ENCODE measurements at places on chromosomes 16 and 17.

DNA sequence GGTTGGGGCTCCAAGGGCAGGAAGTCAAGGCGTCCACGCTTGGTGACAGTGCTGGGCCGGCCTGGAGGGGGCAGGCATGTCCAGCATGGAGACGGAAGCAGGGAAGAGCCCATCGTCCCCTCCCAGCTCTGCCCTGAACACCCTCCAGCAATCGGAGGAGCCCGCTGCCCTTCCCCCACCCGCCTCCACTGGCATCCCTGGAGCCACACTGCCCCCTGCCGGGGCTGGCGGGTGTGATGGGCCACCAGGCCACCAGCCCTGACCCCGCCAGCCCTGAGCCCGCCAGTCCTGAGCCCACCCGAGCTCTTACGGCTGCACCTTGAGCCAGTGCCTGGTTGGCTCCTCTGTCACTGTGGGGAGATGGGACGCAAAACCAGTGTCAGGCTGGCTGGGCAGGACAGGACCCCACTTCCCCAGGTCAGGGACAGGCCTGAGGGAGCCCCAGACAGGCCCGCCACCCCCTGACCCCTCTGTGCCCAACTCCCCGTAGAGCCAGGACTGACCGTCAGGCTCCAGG, 4.1 kb upstream of the CDH15 start:
- peak; percentile 76 for DNase-seq

GRCh38 chr16:48188449-48189102, 32.8 kb upstream of the ABCC12 start:
- no peak for DNase-seq

- no peak for DNase-seq
Measured at GRCh38 chr17:19644493-19645210, 3.9 kb upstream of the ALDH3A2 start.

- DNase-seq = no peak
Measured at GRCh38 chr16:11677959-11678881, 10.0 kb downstream of the SNN start.

DNA sequence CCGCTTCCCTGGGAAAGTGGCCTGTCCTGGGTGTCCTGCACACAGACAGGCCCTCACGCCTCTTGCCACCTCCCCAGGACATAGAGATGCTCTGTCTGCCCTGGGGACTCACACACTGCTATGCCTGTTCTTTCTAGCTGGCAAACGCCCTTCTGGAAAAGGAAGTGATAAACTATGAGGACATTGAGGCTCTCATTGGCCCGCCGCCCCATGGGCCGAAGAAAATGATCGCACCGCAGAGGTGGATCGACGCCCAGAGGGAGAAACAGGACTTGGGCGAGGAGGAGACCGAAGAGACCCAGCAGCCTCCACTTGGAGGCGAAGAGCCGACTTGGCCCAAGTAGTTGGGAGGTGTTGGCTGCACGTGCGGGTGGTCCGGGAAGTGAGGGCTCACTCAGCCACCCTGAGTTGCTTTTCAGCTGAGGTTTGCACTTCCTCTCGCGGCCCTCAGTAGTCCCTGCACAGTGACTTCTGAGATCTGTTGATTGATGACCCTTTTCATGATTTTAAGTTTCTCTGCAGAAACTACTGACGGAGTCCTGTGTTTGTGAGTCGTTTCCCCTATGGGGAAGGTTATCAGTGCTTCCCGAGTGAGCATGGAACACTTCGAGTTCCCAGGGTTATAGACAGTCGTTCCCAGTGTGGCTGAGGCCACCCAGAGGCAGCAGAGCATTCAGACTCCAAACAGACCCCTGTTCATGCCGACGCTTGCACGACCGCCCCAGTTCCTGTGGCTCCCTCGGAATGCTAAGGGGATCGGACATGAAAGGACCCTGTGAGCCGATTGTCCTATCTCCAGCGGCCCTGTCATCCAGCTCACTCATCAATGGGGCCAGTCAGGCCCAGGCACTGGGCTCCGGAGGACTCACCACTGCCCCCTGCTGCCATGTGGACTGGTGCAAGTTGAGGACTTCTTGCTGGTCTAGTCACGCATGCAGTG, 3.5 kb upstream of the RPL13 start:
- DNase-seq = peak; percentile 71

DNA sequence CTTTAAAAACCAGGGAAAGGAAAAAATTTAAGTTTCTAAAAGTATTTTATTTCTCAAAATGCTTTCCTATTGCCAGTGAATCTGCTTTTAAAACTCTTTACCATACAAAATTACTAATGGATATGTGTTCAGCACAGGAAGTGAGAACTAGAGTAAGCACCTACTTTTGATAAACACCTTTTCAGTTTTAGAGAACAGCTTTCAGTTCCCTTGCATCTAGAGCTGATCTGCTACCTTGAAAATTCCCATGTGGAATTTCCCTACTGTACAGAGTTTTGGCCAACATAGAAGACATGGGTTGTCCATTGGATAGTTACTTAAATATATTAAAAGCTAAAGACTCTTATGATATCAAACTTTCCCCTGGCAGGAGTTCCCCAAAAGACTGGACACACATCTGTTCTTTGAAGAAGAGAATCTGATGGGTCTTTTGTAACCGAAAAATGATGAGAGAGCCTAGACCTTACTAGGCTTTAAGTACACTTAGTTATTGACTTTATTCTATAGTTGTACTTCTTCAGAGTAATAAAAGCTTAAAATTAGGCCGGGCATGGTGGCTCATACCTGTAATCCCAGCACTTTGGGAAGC, 112.1 kb upstream of the CNTNAP4 start:
- no peak for DNase-seq

GRCh38 chr16:4572715-4573114, 16.6 kb downstream of the C16orf96 start:
- DNase-seq = no peak

- no peak for DNase-seq
Measured at GRCh38 chr17:17142556-17142955, 63.6 kb downstream of the PLD6 start.

DNA sequence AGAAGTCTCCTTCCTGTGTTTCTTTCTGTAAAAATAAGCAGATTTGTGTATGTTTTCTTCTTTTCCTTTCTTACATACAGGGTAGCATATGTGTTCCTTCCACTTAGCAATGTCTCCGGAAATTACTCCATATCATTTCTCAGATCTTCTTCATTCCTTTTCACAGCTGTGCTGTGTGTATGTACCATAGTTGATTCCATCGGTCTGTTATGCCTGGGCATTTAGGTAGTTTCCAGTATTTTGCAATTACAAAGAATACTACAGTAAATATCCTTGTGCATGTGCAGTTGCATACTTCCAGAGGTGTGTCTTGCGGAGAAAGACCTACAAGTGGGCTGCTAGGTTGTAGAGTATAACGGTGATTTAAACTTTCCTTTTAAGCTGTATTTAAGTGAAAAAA, 69.8 kb downstream of the CLEC16A start:
- no peak for DNase-seq

DNA sequence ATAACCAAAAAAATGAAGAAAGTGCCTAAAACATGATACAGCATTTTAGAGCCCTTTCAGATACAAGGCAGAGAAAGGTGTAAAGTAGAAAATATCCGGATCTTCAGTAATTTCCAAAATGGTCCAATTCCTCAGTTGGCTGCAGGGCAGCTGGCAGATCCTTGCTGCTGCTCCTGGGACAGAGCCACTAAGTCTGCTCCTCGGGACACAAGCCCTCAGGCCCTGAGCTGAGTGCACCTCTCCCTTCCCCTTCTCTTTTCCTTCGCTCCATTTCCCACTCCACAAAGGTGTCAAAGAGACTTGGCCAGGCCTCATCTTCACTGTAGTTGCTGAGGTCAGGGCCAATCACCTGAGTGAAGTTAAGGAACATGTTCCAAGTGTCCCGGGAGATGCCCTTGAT, 40.5 kb downstream of the DCUN1D3 start:
- no peak for DNase-seq

DNA sequence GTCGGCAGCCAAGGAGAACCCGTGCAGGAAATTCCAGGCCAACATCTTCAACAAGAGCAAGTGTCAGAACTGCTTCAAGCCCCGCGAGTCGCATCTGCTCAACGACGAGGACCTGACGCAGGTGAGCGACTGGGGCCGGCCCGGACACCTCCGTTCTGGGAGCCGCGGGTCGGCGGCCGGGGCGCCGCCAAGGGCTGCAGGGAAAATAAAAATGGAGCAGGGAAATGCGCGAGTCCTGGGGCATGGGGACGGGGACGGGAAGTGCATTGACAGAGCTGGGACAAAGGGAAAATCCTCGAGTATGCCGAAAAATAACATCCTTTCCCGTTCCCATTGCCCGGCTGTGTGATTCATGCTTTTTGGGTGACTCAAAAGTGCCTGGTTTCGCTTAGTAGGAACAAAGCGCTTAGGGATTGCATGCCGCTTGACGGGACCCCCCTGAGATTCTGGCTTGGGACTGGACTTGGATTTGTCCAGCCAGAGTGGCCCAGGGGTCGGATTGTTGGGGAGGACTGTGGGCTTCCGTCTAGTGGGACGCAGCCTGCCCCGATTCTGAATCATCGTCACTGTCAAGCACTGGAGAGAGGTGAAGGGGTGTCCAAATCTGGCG, 699 bp downstream of the MPRIP start:
- DNase-seq = no peak

Data from activated naive CD8-positive, alpha-beta T cell treated with anti-CD3 and anti-CD28 coated beads, Interleukin-2, amount 50 U/mL, for 16 hours (primary cell).